NCI-H2081 treated with DMSO at 0.1 percent for 48 hours (cell line): ENCODE measurements at places on chromosomes 7 and 10.

GRCh38 chr10:110461530-110461929 is 36.2 kb upstream of the DUSP5 start:
- no peak for DNase-seq

DNA sequence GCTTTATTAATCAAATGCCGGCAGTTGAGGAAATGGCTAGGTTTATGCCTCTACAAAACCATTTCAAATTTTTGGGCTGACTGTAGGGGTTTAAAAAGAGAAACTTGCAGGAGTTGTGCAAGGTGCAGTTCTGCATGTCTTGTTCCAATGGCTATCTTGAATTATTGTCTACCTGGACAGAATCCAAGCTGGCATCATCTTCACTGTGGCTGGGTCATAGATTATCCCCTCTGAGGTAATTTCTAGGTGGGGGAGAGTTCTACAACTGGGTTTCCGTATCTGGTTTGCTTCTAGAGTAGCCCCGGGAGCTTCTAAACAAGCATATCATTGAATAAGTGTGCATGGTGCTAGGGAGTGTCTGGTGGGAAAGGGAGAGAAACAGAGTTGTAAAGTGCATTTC is 16.9 kb downstream of the BET1 start:
- no peak for DNase-seq

DNA sequence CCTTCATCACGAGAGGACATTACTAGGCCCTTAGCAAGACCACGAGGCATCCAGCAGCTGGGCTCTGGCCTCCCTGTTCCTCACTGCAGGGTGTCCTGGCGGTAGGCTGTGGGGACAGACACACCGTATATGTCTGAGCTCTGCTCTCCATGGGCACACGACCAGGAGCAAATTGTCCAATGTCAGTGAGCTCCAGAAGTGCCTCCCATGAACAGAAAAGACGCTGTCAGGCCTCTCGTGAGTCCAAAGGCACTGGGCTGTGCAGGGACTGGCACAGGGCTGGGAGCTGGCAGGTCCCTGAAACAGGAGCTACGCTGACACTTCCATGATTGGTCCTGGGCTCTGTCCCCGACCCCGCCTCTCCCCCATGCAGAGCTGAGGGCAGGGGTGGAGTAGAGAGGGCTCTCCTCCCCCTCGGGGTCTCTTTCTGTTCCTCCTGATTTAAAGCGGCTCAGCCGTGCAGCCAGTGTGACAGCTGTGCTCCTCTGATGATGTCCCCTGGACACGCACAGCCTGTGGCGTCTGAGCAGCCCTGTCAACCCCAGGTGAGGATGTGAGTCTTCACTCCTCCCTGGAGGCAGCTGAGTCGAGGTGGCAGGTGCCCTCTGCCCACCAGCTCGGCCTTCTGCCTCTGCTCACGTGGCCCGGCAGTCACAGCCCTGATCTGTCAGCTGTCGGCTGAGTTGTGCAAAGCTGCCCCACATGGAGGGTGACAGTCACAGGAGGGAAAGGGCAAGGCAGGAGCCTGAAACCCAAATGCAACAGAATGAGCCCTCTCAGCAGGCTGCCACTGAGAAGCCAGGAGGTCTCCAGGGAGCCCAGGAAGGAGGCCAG is 13.0 kb downstream of the ANTXRL start:
- no peak for DNase-seq

DNA sequence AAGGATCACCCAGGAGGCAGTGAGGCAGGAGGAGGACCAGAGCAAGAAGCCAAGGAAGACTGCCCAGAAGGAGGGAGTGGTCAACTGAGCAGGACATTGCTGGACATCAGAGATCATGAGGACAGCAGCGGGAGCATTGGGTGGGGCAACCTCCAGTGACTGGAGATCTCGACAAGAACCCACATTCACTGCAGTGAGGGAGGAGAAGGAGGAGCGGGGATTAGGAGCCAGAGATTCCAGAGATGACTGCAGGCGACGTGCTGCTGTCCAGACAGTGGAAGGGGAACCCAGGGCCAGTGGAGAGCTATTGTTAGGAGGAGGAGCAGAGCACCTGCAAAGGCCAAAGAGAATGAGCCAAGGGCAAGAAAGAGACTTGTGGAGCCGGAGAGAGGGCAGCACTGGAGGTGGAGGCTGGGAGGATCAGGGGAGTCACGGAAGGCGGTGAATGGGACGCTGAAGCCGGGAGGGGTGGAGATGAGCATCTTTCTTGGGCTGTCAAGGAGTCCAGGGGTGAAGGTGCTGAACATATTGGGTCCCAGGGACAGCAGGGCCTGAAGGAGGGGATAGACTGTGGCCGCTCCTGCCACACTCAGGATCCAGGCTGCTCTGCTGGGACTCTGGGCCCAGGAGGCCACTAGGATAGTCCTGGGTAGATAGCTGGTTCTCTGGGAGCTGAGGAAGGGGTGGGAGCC is 140.1 kb upstream of the UNC5B start:
- DNase-seq: no peak

DNA sequence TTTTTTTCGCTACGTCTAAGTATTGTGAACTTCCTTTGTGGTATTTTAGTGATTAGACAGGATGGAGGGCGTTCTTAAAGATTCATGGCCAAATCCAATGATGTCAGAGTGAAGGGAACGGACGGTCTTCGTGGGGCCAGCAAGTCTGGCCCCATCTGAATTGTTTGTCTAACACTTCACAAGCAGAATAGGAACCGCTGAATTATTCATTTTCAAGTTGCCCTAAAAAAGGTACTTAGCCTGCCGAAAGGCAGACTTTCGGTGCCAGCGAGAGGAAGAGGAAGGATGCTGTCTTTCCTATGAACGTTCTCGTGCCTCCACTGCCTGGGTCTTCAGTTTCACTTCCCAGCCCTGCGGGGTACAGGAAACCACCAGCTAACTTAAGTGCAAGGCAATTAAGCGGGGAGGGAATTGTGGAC is 145.7 kb upstream of the SH2B2 start:
- no peak for DNase-seq

- DNase-seq: no peak
Observed at GRCh38 chr10:70974920-70975319, 86.6 kb upstream of the PCBD1 start.

GRCh38 chr7:123824754-123825067 is 20.3 kb upstream of the HYAL4 start:
- no peak for DNase-seq

DNA sequence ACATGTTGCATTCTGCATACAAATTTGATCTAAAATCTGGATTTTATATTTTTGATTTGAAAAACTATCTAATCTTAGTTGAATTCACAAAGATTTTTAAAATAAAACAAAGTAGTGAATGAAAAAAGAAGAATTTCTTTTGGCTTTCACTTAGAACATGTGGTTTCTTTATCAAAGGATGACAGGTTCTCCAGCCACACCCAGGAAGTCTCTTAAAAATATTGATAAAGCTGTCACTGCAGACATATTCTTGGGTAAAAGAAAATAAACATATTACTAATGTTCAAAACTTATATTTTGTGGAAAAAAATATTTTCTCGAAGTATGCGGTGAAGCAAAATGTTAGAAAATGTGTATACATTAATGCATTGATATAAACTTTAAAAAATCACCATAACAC is 44.3 kb downstream of the ARL4A start:
- no peak for DNase-seq

DNA sequence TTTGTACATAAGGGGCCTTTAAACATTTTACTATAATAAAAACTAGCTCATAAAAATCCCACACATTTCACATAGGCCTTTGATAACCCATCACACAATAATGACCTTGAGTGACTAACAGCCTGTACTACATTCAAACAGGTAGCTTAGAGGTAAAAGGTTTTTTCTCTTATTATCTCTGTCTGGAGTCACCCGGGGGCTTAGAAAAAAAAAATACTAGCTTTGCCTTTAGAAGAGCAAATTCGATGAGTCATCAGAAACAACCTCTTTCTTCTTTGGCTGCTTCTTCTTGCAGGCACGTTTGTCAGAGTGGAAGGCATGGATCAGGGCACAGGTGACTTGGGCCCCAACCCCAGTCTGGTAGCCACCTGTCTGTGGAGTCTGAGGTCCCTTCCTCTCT is 43.4 kb upstream of the ADO start:
- no peak for DNase-seq

GRCh38 chr7:120097774-120098173 is 175.2 kb upstream of the KCND2 start:
- DNase-seq: no peak

GRCh38 chr10:61124756-61125530 is 181.0 kb upstream of the RHOBTB1 start:
- DNase-seq: no peak

GRCh38 chr7:30200591-30200990 is 65.8 kb downstream of the MTURN start:
- DNase-seq: no peak

DNA sequence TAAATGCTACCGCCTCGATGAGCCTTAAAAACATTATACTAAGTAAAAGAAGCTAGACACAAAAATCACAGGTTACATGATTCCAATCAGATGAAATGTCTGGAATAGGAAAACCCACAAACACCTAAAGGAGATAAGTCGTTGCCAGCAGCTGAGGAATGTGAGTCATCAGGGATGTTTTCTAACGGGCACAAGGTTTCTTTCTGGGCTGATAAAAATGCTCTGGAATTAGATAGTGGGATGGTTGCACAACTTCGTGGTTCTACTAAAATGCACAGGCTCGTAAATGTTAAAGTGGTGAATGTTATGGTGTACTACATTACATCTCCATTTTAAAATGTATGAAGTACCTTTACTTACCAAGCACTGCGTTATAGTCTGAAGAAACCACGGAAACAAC is 9.7 kb downstream of the ABLIM1 start:
- DNase-seq: no peak

DNA sequence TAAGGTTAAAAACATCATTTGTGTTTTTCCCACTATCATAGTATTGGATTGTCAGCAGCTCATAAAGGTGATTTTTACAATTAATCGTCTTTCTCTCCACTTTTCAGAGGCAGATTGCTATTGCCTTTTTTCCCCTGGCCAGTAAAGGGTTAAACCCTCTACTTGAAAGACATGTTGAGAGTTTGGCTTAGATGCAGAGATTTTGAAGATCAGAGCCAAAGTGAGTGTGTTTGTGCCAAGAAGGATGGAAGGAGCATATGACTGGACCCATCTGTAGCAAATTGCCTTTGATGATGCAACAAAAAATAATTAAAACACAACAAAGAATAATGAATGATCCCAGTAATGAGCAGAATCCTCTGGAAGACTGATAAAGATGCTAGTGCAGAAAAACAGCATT is 373.1 kb downstream of the MALRD1 start:
- no peak for DNase-seq

GRCh38 chr7:2393706-2394105 is 9.7 kb upstream of the CHST12 start:
- no peak for DNase-seq

GRCh38 chr7:66707825-66708224 is 32.7 kb upstream of the RABGEF1 start:
- no peak for DNase-seq

GRCh38 chr7:1586126-1586826 is 16.4 kb upstream of the PSMG3 start:
- DNase-seq: no peak

GRCh38 chr10:124075231-124075955 is 18.0 kb downstream of the CHST15 start:
- DNase-seq: no peak

DNA sequence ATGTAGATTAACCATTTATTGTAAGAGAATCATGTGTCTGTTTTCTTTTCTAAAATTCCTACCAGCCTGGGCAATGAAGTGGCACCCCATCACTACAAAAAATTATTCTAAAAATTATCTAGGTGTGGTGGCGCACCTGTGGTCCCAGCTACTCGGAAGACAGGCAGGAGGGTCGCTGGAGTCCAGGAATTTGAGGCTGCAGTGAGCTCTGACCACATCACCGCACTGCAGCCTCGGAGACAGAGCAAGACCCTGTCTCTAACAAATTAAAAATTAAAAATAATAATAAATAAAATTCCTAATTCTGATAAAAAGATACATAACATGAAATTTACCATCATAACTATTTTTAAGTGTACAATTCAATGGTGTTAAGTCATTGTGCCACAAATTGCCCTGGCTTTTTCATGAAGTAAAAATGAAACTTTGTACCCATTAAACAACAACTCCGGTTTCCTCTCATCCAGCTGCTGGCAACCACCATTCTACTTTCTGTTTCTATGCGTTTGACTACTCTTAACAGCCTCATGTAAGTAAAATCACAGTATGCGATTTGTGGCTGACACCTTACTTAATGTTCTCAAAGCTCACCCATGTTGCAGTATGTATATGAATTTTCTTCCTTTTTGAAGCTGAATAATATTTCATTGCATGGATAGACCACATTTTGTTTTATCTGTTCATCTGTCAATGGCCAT is 20.6 kb upstream of the USP6NL start:
- DNase-seq: no peak

- DNase-seq: no peak
Observed at GRCh38 chr7:100588438-100588837, 2.3 kb downstream of the FBXO24 start.

- no peak for DNase-seq
Observed at GRCh38 chr10:131115801-131116200, 195.7 kb downstream of the TCERG1L start.

- DNase-seq: no peak
Observed at GRCh38 chr7:103474956-103475355, 28.9 kb upstream of the SLC26A5 start.

GRCh38 chr10:72552857-72553256 is 73.0 kb downstream of the MICU1 start:
- no peak for DNase-seq

DNA sequence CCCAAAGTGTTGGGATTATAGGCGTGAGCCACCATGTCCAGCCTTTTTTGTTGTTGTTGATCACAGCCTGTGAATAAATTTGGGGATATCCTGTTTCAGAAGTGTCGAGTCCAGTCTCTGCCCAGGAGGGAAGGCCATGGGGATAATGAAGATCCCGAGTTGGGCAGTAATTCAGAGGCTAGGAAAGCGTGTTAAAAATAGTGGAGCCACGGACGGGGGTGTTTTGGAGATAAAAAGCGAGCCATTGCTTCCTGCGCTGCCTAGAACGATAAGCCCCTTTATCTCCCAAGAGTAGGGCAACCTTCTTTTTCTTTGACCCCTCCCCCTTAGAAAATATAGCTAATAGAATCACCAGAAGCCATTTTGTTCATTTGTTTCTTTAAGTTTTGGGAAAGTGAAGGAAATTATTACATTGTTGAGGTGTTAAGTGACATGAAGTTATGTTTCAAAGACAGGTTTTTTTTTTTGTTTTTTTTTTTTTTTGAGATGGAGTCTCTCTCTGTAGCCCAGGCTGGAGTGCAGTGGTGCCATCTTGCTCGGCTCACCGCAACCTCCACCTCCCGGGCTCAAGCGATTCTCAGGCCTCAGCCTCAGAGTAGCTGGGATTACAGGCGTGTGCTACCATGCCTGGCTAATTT is 43.3 kb downstream of the IL15RA start:
- no peak for DNase-seq

DNA sequence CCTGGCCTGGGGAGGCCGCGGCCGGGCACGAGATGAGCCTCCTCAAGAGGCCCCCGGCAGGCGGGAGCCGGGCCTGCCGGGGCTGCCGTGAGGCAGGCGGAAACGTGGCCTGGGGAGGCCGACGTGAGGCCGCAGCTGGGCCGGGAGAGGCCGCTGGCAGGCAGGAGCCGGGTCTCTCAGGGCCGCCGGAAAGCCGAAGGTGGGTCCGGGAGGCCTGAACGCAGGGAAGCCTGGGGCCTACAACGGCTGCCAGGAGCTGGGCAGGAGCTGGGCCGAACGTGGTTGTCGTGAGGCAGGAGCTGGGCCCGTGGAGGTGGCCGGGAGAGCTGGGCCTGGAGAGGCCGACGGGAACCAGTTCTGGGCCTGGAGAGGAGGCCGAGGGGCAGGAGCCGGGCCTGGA is 171.9 kb downstream of the TPST1 start:
- no peak for DNase-seq

- no peak for DNase-seq
Observed at GRCh38 chr10:650441-650851, 39.0 kb downstream of the DIP2C start.

- no peak for DNase-seq
Observed at GRCh38 chr10:47054974-47055373, 143.7 kb downstream of the PTPN20 start.
